Endothelial cell of coronary artery (primary cell): ENCODE measurements at places on chromosomes 1 and 21. TPM values are rescaled to one million over a fixed set of nuclear protein-coding genes. Genes with fewer than 3 reads are reported as not detected.

Gene CFHR5
- total RNA-seq: not detected in 2 replicates

Gene KIF21B
- total RNA-seq: 0.90 and 1.0 TPM in 2 replicates

Gene TTC34
- total RNA-seq: under 0.01 and 0.09 TPM in 2 replicates

Gene TNNT2
- not detected in 2 replicates for total RNA-seq

Gene ACOT7
- total RNA-seq: 55.3 and 61.9 TPM in 2 replicates

Gene MAP10
- total RNA-seq: 0.72 and 1.9 TPM in 2 replicates

Gene RGS13
- not detected in 2 replicates for total RNA-seq

Gene F13B
- total RNA-seq: not detected in 2 replicates

Gene PYCR2
- total RNA-seq: 31.6 and 36.3 TPM in 2 replicates

Gene TMEM82
- total RNA-seq: not detected in 2 replicates

Gene SNX7
- total RNA-seq: 43.8 and 47.0 TPM in 2 replicates

Gene OR10X1
- total RNA-seq: not detected in 2 replicates

Gene GBP4
- 0.90 and 2.4 TPM in 2 replicates for total RNA-seq

Gene MX2
- 0.18 and 0.19 TPM in 2 replicates for total RNA-seq

Gene SPRR5
- not detected in 2 replicates for total RNA-seq

Gene SDF4
- 91.0 and 126 TPM in 2 replicates for total RNA-seq

Gene IPP
- total RNA-seq: 4.8 and 7.1 TPM in 2 replicates

Gene ARTN
- total RNA-seq: 0.09 TPM in 1 of 2 replicates, not detected in the other

Gene SLX9
- 32.0 and 36.2 TPM in 2 replicates for total RNA-seq

Gene CACNA1S
- not detected in 2 replicates for total RNA-seq

Gene FPGT
- total RNA-seq: 9.1 and 11.3 TPM in 2 replicates

Gene PRKAA2
- 3.0 and 3.1 TPM in 2 replicates for total RNA-seq

Gene ZYG11A
- 0.56 and 0.63 TPM in 2 replicates for total RNA-seq

Gene H3-3A
- total RNA-seq: 140 and 169 TPM in 2 replicates

Gene DHX9
- 184 and 231 TPM in 2 replicates for total RNA-seq

Gene NMNAT2
- total RNA-seq: 0.45 and 0.47 TPM in 2 replicates

Gene C1orf232
- total RNA-seq: not detected in 2 replicates

Gene BCL2L15
- total RNA-seq: 0.09 TPM in 2 replicates

Gene NGF
- total RNA-seq: 2.6 TPM in 1 of 2 replicates, not detected in the other

Gene FALEC
- total RNA-seq: 0.63 TPM in 1 of 2 replicates, not detected in the other

Gene LCE1F
- total RNA-seq: not detected in 2 replicates

Gene ANKRD45
- total RNA-seq: 0.36 TPM in 1 of 2 replicates, not detected in the other

Gene TACSTD2
- total RNA-seq: 0.18 and 13.5 TPM in 2 replicates

Gene HSPB7
- 0.38 TPM in 1 of 2 replicates, not detected in the other for total RNA-seq
